GM12892 (cell line): ENCODE measurements at places on chromosomes 5 and 9.

DNA sequence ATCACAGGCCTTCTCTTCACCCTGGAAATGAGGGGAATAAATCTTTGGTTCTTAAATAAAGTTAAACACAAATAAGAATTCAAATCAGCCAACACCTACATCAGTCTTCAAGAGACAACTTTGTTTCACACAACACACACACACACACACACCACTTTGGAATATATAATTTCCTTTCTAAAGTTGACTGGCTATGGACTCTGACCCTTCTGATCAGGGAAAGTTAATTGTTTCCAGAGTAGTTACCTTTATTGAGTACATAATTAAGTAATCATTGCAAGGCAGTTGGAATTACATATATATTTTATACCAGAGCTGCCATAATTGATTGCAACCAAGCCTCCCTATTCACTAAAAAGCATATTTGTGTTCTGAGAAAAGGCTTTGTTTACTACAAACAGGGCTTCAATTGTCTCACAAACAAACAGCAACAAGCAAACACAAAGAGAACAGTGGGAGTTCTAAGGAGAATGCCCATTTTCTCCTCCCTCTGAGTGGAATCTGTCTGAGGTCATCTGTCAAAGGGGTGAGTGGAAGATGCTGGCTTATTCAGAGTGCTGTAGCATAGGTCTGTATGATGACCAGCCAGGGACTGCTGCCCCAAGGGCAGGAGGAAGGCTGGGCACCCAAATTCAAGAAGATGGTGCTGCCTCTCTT is 136.6 kb downstream of the SEMA6A start:
- no peak for DNase-seq

DNA sequence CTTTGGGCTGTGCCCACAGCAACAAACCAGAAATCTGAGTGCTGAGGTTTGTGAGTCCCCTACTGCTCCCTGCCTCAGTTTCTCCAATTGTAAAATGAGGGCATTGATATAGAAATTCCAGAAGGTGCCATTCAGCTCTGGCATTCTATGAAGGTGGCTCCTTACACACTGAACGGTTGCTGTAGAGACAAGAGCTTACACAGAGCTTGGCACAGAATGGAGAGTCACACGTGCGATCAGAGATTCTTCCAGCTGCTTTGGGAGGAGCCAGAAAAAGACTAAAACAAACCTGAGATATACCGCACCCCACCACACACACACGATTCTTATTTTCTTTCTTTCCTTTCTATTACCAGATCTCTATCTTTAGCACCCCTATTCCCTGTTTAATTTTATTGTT is 122.7 kb downstream of the SLIT3 start:
- DNase-seq = no peak

GRCh38 chr5:2374703-2375102 is 376.8 kb downstream of the IRX2 start:
- DNase-seq = no peak

DNA sequence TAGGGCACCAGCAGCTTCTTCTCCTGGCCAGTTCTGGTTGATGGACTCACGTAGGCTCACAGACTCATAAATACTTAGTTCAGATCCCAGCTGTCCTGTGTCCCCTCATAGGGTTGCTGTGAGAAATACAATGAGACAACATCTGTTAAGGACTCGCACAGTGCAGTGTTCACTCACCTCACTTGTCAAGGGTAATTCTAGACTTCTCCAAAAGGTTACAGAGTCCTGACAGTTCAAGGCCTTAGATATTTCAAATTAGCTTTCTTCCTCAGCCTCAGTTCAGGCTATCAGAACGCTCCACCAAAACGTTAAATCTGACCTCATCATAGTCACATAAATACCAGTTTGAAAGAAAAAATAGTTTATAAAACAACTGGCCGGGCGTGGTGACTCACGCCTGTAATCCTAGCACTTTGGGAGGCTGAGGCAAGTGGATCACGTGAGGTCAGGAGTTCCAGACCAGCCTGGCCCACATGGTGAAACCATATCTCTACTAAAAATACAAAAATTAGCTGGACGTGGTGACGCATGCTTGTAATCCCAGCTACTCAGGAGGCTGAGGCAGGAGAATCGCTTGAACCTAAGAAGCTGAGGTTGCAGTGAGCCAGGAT is 106.3 kb downstream of the UGCG start:
- no peak for DNase-seq

- DNase-seq = no peak
Observed at GRCh38 chr5:3320317-3320875, 275.2 kb upstream of the IRX1 start.

- peak; percentile 3 for DNase-seq
Observed at GRCh38 chr9:126617003-126617822, 3.5 kb downstream of the LMX1B start.

DNA sequence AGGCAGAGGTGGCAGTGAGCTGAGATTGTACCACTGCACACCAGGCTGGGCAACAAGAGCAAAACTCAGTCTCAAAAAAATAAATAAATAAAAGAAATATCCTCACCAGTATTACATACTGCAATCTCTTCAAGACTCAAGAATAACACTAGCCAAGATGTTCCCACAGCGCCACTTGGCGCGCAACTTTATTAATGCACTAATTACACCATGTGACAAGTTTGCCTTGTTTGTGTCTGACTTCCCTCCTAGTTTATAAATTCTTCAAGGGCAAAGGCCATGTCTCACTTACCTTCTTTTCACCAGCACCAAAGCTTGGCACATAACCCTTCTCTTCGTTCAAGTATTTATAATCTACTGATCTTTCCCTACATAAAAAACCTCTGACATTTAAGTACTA is 4.8 kb downstream of the SKP1 start:
- DNase-seq = no peak

GRCh38 chr5:179319741-179320281 is 25.4 kb downstream of the ADAMTS2 start:
- no peak for DNase-seq

- no peak for DNase-seq
Observed at GRCh38 chr5:100777680-100778300, 125.3 kb downstream of the ST8SIA4 start.

DNA sequence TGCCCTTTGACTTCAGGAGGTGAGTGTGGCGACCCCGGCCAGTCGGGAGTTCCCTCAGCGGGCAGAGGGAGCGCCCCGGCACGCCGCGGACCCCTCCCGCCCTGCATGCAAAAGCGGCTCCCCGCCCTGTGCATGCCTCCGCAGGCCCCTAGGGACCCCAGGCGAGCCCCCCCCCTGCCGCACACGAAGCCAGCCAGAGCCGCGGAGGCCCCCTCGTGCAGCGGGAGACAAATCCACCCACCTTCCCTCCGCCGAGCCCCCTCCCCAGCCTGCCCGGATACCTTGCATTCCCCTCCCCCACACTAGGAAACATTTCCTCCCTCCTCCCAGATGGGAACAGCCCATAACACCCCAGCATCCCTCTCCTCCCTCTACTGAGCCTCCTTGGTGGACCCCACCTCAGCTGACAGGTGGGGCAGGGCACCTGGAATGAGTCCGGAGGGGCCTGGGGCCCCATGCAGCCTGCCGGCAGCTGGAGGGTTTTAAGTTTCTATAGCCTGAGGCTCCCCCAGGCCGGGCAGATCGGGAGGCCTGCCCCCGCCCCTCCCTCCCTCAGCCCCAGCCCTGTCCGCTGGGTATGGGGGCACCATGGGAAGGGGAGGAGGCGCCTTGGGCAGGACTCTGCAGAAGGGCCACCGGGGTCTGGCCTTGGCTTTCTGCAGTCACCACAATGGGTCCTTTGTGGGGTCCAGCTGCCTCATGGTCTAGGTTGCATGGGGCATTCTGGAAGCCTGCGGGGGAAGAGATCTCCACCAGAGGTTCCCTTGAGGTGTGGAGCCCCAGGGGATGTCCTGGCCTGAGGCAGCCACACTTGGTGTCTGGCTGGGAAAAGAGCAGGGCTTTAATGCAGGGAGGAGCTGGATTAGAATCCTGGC is 601 bp downstream of the ERGIC1 start:
- DNase-seq = no peak

- no peak for DNase-seq
Observed at GRCh38 chr5:103207653-103208052, 50.9 kb upstream of the MACIR start.

DNA sequence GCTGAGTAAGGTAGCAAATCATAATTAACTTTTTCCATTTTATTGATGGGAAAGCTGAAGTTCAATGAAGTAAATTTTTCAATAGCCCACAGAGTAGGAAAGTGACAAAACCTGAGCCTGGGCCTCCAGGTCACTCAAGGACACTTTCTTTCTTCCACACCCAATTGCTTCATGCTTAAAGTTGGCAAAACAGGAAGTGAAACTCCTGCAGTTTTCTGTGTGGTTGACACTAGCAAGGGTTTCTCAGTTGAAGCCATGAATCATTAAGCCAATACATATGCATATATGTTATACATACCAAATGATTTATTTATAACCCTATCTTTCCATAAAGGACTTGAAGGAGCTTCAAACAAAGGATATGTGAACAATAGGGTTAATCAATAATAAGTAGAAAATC is 13.9 kb downstream of the TLR4 start:
- DNase-seq = no peak

DNA sequence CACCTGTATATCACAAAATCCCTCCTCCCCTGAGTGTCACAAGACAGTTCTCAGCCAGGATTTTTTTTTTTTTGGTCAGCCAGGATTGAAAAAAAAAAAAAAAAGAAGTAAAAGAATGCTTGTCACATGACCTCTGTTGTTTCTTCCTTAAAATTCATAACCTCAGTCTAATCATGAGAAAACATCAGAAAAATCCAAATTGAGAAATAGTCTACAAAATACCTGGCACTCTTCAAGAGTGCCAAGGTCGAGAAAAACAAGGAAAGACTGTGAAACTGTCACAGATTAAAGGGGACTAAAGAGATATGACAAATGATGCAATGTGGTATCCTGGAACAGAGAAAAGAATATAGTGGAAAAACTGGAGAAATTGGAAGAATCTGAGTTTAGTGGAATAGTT is 58.5 kb upstream of the SUB1 start:
- no peak for DNase-seq

DNA sequence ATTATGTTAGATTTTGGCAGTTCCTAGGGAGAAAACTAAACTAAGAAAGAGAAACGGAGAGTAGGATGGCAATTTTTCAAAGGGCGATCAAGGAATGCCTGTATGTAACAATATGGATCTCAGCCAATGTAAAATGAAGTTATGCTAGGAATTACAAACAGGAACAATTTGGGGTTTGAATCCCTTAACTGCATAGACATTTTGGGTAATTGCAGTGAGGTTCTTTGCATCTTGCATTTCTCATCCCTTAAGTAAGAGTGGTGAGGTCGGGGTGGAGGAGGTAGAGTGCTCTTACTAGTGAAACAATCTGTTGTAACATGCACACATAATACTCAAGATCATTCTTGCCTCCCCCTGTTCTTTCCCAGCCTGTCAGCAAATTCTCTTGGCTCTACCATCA is 137.6 kb downstream of the NPR3 start:
- DNase-seq = no peak

GRCh38 chr9:69174616-69175463 is 763 bp downstream of the TJP2 start:
- peak; percentile 39 for DNase-seq

DNA sequence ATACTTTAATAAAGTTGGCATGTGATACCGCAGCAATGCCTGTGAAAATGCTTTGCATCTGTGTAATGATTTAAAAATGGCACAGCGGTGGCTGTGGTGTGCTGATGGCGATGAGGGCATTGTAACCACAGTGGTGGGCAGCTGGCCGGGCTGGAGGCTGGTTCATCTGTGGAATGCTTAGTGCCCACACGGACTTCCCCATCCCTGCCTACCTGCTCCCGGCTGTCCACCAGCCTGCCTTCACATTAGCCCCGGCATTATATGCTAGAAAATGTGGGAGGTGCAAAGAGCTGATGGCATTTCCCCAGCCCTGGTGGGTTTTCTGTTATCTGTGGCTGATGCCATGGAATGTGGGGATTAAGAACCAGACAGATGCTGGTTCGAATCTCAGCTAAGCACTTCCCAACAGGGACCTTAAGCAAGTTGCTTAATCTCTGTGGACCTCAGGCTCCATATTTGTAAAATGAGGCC is 2.9 kb upstream of the NDST1 start:
- no peak for DNase-seq

GRCh38 chr5:61245486-61245885 is 83.2 kb upstream of the SMIM15 start:
- no peak for DNase-seq

GRCh38 chr5:169431386-169431785 is 130.4 kb upstream of the SLIT3 start:
- no peak for DNase-seq

DNA sequence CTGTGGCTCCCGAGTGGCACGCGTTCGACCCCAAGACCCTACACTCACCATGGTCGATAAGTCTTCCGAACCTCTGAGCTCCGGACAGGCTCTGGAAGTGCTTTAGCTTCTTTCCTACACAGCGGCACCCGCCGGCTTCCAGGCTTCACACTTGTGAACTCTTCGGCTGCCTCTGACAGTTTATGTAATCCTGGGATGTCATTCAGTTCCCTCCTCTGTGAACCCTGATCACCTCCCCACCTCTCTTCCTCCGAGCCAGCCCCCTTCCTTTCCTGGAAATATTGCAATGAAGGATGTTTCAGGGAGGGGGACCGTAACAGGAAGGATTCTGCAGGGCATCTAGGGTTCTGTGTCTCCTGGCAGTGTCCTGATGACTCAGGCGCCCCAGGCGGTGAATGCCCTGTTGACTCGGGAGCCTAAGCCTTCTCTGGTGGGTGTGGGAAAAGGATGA is at the start of gene CD14:
TSS of gene CD14 (minus strand) at position 155 of the 451 bp plus-strand sequence. CDS start at position 51, 104 bp downstream.
- no peak for DNase-seq

DNA sequence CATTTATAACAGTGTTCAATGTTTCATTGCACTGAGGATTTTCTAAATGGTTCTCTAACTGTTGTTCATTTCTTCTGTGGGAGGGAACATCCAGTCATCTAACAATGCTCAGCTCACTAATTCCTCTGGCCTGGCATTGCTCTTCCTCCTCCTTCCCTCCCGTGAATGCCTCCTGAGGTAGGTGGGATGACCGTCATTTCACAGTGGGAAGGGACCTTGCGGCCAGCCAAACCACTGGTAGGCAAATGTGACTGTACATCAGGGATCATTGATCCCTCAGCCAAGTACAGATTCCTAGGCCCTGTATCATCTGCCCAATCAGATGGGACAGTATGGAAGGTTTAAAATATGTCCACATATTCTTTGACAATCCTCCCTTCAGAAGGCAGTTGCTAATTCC is 23.7 kb upstream of the VDAC1 start:
- DNase-seq = no peak

- DNase-seq = no peak
Observed at GRCh38 chr5:147360816-147361215, 126.0 kb downstream of the STK32A start.

DNA sequence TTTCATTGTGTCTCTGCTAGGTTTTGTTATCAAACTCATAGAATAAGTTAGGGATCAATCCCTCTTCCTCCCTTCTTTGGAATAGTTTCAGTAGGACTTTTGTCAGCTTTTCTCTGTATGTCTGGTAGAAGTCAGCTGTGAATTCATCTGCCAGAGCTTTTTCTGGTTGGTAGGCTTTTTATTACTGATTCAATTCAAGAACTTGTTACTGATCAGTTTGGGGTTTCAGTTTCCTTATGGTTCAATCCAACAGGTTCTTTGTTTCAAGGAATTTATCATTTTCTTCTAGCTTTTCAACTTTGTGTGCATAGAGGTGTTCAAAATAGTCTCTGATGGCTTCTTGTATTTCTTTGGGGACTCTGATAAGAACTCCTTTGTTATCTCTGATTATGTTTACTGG is 221.7 kb downstream of the FGF10 start:
- DNase-seq = no peak

GRCh38 chr5:165029099-165029870 is 1523.9 kb downstream of the MAT2B start:
- no peak for DNase-seq
